ENCODE measurements at places on chromosomes 6 and 20. TPM values are rescaled to one million over a fixed set of nuclear protein-coding genes. Genes with fewer than 3 reads are reported as not detected.

Gene EDN3
- 7.7 TPM for total RNA-seq

Gene BPI
- 0.72 TPM for total RNA-seq

DNA sequence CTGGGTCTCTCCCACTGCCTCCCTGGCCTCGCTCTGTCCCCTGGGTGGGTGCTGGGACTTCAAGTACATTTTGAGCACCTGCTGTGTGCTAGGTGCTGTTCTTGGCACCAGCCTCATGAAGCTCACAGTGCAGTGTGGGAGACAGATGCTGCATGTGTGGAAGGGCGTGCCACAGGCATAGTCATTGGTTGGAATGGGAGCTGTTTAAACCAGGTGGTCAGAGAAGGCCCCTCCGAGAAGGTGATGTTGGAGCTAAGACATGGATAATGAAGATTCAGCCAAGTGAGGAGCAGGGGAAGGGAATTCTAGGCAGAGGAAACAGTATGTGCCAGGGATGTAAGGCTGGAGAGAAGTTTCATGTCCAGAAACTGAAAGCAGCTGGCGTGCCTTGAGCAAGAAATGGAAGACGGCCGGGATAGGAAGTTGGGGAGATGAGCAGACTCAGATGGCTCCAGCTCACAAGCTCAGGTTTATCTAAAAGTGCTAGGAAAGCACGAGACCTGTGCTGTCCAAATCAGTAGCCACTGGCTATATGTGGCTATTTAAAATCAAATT is 9.9 kb downstream of the LPIN3 start:
- DNase-seq = no peak

Gene ENPP1
- total RNA-seq = 4.5 TPM

DNA sequence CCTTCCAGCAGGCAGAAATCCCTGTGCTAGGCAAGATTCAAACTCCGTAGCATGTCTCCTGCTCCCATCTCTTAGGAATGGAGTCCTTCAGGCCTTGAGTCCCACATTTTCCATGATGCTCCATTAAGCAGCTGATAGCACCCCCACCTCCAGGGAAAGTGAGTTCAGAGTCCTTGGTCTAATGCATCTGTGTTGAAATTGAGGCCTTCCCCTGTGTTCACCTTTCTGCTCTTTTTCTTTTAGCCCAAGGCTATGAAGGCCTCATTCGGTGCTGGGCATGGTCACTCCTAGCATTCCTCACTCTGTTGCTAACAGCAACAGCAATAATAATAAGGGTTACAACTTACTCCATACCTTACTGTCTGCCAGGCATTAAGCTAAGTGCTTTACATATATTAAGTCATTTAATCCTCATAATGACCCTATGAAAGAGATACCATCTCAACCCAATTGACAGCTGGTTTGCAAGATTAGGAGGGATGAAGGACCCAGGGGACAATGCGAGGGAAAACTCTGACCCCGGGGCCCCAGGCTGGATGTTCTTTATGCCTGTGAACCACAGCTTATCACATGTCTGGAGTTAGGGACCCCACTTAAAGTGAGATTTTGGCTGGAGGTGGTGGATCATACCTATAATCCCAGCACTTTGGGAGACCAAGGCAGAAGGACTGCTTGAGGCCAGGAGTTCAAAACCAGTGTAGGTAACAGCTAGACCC is 17.5 kb upstream of the PANK2 start:
- DNase-seq = no peak

DNA sequence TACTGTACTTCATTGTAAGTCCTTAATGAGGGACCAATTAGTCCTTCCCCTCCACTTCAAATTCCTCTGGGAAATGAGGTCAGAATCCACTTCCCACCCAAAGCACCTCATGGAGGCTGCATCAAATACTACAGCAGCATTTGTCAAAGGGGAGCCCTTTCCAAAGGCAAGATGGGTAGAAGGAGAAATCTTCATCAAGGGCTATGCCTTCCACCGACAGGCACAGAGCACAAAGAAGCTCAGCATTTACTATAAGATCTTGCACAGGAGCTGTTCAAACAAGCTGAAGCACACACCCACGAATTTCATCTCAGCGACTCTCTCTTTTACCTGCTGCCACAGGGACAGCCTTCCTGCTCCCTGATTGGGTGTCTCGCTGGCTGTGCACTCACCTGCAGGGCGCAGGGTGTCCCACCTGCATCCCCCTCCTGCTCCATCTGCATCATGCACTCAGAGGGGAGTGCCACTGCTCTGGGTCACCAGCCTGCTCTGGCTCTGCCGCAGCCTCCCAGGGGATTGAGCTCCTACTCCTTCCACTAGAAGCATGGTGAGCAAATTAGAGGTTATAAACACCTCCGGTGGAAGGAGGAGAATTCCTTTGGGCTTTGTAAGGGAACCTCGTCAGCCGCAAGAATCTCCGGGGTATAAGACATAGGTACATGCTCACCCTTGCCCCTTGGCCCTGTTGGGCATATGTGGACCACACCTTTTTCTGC is 164.5 kb downstream of the ATXN1 start:
- DNase-seq = no peak
